ENCODE measurements at places on chromosomes 7 and 10.

- DNase-seq: no peak
Measured at GRCh38 chr7:143085109-143085508, 33.0 kb downstream of the OR6V1 start.

DNA sequence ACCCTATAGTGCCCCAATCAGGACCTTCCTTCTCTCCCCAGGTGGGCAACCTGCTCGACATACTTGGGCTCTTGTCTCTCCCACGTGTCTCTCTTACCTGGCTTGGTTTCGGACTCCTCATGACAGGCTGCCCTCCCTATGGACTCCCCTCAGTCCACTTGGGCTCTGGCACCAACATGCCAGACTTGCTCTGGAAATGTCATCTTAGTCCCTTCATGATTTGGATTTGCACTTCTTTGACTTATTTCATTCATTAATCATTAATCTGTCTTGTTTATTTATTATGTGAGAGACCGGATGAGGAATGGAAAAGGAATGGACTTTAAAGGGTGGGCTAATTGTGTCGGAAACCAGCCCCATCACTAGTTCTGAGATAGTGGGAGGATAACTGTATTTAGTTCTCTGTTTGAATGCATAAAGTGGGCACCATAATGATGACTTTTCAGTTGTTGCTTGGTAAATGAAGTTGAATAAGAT is 108.0 kb downstream of the SND1 start:
- no peak for DNase-seq

- DNase-seq: no peak
Measured at GRCh38 chr7:114212721-114213429, 201.7 kb upstream of the FOXP2 start.

- DNase-seq: no peak
Measured at GRCh38 chr7:74292757-74293576, 3.8 kb downstream of the CLIP2 start.

DNA sequence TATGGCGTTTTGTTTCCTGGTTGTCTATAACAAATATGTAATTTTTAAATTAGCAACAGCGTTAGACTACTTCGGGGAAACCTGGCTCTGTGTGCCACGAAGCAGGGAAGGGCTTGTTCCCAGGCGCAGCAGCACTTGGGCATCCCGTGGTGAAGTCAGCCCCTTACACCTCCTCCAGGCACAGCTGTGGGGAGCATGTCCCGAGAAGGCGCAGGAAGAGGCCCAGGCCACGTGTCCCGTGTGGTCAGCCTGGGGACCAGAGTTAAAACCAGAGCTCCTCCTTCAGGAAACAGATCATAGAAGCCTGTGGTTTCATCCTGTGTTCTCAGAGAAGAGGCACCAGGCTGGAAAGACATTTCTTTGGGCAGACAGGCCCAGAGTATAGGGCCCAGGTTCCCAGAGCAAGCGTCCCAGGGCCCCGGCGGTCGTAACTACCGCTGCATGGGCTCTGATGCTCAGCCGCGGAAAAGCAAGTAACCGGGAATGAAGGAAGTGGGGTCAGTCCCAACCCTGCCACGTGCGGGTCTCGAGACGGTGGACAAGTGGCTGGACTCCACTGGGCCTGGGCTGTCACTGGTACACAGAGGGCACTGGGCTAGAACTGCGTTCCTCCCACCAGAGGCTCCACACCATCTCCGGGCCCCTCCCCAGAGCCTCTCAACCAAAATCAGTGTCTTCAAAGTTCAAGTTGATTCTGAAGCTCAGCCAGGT is 7.1 kb downstream of the NUDT1 start:
- no peak for DNase-seq
